Activated naive CD4-positive, alpha-beta T cell treated with anti-CD3 and anti-CD28 coated beads, Interleukin-2, amount 50 U/mL, for 72 hours (primary cell): ENCODE measurements at places on chromosomes 2 and 18. TPM values are rescaled to one million over a fixed set of nuclear protein-coding genes. Genes with fewer than 3 reads are reported as not detected.

DNA sequence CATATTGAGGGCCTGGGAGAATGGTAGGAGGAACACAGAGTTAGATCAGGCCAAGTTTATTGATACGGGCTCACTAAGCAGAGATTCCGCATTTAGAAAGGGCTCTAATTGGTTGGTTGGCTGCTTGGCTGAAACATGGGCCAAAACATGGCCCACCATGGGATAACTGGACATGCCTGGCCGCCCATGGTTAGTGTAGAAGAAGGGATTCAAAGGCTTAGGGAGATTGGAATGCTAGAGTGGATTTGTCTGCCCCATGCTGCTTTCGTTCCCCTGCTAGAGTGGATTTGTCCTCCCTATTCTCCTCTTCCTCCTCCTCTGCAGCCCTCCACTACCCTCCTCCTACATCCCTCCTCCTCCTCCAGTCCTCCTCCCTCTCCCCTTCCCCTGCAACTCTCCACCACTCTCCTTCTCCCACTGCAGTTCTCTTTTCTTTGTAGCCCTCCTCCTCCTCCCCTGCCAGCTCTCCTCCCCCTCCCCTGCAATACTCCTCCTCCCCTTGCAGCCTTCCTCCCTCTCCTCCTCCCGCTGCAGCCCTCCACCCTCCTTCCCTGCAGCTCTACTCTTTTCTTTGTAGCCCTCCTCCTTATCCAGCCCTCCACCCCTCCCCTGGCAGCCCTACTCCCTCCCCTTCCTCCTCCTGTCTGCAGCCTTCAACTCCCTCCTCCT lies 17.2 kb downstream of the BOK start:
- no peak for DNase-seq

GRCh38 chr2:75288760-75289159 lies 89.4 kb upstream of the TACR1 start:
- no peak for DNase-seq

DNA sequence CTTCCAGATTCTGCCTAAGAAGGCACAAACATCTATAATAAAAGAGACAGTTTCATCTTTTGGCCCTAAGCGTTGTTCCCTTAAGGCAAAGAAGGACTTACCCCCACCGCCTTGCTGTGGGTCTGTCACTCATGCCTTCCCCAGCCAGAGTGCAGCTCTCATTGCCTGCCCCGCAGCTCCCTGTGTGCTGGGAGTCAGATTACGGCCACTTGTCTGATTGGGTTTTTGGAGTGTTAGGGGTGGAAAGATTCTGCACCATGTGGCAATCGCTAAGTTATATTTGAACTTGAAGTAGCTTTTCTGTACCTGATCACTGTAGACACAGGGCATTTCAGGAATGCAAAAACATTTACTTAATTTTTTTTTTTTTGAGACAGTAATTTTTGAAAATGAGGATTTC lies at the start of gene AQP4:
AQP4 (minus strand) TSS at position 151 of the 400 bp plus-strand sequence; CDS start at position 133, 18 bp downstream.
- DNase-seq, result no peak

DNA sequence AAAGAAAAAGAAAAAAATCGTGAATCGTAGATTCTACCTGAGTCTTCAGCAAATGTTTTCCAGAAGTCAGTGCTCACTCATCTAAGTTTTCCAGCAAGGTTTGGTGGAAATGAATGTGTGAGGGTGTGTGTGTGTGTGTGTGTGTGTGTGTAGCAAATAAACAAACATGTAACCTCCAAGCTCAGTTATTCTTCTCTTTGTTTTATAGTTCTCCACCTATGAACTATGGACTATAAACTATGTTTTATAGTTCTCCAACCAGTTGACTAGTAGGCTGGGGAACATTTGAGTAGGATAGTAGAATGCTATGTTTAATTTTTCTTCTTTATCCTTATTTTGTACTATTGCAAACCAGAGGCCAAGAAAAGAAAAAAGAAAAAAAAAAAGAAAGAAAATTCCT lies 44.6 kb upstream of the SERPINE2 start:
- no peak for DNase-seq

DNA sequence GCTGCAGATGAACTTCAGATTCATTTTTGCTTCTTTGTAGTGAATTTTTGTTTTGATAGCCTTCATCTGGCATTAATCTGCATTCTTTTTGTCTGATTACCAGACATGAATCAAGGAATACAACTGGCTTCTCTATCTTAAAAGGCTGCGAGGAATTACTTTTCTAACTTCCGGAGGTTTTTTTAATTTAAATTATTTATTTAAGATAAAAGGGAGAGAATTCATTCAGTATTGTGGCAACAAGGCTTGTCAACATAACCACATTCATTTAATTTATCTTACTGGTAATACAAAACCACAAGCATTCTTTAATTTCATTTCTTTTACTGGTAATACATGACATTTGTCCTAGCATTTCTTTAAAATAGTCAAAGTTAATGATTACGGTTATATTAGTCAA lies 36.0 kb downstream of the CSRNP3 start:
- DNase-seq, result no peak

- DNase-seq, result no peak
These were observed 63.5 kb upstream of the CNTNAP5 start for GRCh38 chr2:123961576-123961975.

- DNase-seq, result no peak
These were observed 634.3 kb upstream of the SOX11 start for GRCh38 chr2:5057891-5058351.

G6PC2 gene
- not detected for total RNA-seq

SLC4A3 gene
- total RNA-seq, result not detected

CACNB4 gene
- 0.32 TPM for total RNA-seq

ASAP2 gene
- 1.0 TPM for total RNA-seq

GMPPA gene
- total RNA-seq, result 29.1 TPM
